Hepatocyte (in vitro differentiated cells): ENCODE measurements at places on chromosomes 1 and 21. TPM values are rescaled to one million over a fixed set of nuclear protein-coding genes. Genes with fewer than 3 reads are reported as not detected.
A peak's percentile ranks its signal among the peaks of the same experiment; 100 is the strongest.

DNA sequence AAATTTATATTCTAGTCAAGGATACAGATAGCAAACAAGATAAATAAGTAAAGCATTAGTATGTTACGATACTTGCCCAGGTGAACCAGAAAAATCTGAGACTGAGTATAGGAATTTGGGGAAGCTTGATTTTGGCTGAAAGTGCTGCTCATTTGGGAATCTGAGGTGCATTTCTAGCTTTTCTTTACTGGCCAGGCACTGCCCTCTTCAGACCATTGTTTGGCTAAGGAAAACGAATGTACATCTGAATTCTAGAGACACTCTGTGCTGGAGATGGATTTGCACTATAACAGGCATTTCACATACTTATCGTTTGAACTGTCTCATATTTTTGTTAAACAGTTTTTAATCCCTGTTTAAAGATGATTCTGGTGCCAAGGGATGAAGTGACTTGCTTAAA, 23.4 kb downstream of the ARID1A start:
- H3K4me1 ChIP-seq = peaks cover 48% of the 10 kb centered on the region
- no peaks in the 10 kb centered on the region for H3K27me3 ChIP-seq
- no peak overlapping the region for H3K4me3 ChIP-seq
- peak overlapping the region; percentile 1 for H3K27ac ChIP-seq
- H3K36me3 ChIP-seq = no peaks in the 10 kb centered on the region
- no peak for DNase-seq

DNA sequence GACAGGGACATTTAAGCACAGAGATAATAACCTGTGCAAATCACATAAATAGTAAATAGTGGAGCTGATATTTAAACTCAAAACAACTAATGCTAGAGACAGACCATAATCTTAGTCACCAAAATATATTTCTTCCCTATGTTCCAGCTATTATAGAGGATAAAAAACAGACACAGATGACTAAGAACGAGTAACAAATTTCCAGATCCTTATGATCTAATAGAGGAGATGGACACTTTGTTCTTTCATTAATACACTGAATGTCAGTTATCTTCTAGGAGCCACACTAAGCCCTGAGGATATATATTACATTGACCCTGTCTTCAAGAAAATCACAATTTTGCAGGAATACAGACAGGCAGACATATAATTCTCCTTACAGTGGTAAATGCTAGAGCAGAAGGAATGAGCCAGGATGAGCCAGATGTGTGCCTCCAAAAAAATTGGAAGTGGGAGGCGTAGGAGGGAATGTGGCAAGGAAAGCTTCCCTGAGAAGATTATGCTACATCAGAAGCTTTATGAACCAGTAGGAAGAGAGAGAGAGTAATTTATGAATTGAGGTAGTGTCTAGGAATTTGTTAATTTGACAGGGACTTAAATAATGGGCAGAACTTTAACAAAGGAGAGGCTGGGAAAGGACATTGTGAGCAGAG, 395.4 kb upstream of the BEND5 start:
- no peak for DNase-seq
- no peaks in the 10 kb centered on the region for H3K36me3 ChIP-seq
- H3K4me3 ChIP-seq = no peak overlapping the region
- H3K27me3 ChIP-seq = no peaks in the 10 kb centered on the region

DNA sequence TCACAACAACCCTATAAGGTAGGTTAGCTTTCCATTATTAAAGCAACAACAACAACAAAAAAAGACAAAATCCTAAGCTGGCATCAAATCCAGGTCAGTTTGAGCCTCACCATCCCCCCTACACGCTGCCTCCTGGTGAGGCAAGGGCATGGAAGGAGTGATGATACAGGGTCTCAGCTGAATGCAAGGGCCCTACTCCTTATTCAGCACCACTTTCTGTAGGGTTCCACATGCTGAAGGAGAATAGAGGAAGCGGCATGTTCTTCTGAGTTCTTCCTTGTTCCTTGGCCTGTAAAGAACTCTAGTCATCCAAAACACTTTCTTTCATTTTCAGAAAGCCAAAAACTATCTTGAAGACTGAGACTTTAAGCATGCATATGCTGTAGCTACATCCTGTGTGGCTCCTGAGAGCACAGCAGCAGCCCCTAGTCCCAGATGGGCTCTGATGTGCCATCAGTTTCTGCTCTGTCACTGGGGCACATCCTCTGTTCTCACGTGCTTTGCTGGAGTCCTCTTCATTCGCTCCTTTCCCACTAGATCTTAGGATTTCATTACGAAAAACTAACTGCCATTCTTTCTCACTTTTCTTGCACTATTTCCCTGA, 6.2 kb downstream of the ILDR2 start:
- H3K27me3 ChIP-seq = peaks cover 62% of the 10 kb centered on the region
- no peaks in the 10 kb centered on the region for H3K4me1 ChIP-seq
- no peaks in the 10 kb centered on the region for H3K36me3 ChIP-seq
- H3K4me3 ChIP-seq = no peak overlapping the region
- H3K27ac ChIP-seq = no peak overlapping the region
- DNase-seq = no peak

DNA sequence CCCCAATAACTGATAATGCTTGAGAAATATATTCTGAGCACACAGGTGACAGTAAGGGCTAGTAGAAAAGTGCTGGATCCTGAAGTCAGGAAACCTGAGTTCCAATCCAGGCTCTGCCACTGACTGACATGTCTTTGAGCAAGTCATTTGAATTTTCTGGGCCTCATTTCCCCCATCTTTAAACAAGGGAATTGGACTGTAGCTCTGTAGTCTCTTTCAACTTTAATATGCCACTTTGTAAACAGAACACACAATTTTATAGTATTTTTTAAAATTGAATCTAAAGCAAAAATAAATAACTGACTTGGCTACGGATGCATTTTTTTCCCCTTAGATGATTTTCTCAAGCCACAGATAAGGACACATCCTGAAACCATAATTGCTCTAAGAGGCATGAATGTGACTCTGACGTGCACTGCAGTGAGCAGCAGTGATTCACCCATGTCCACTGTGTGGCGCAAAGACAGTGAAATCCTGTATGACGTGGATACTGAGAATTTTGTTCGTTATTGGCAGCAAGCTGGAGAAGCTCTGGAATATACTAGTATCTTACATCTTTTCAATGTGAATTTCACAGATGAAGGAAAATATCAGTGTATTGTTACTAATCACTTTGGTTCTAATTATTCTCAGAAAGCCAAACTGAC, 37.0 kb downstream of the LRIG2 start:
- H3K27me3 ChIP-seq = no peaks in the 10 kb centered on the region
- DNase-seq = peak; percentile 35
- H3K27ac ChIP-seq = peak overlapping the region; percentile 59
- H3K36me3 ChIP-seq = no peaks in the 10 kb centered on the region
- no peaks in the 10 kb centered on the region for H3K4me1 ChIP-seq

Gene HCN3
- total RNA-seq = 1.5 and 4.3 TPM in 2 replicates

Gene DENND1B
- total RNA-seq = 17.9 and 18.6 TPM in 2 replicates

GRCh38 chr1:36161641-36162531, 5.9 kb downstream of the MAP7D1 start:
- H3K36me3 ChIP-seq = no peaks in the 10 kb centered on the region
- no peaks in the 10 kb centered on the region for H3K27me3 ChIP-seq
- peaks cover 41% of the 10 kb centered on the region for H3K4me1 ChIP-seq
- DNase-seq = peak; percentile 73
- no peak overlapping the region for H3K4me3 ChIP-seq
- peak overlapping the region; percentile 91 for H3K27ac ChIP-seq

Gene NECAP2
- total RNA-seq = 51.8 and 55.2 TPM in 2 replicates

DNA sequence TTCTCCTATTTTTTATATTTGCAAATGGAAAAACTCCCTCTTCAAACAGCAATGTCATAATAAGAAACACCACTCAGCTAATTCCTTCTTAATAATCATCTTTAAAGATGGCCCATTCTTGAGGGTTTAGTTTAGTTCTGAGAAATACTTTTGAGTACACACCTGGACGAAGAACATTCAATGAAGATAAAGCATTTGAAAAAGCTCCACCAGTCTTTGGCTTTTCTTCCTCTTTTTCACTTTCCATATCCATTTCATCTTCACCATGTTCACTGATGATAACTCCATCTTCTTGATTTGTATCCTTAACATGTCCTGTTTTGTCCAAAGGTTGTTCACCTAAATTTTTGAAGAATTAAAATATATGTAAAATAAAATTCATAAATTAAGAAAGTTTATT, 7.4 kb downstream of the PAXBP1 start:
- H3K27ac ChIP-seq = no peak overlapping the region
- H3K36me3 ChIP-seq = no peaks in the 10 kb centered on the region

DNA sequence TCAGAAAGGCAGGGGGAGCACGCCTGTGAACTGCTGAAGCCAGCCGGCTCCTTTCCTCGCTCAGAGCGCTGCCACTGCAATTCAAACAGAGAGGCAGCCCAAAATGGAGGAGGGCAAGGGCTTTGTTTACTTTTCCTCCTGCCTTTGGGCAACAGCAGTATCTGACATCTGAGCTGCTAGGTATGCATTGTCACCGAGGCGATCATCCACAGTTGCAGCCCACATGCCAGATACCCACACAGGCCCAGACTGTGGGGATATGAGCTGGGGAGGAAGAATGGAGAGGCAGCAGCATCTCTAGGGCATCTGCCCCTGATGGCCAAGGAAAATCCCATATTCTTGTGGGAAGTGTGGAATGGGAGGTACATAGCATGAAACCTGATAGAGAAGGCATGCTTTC, 357.1 kb downstream of the BARHL2 start:
- DNase-seq = no peak
- no peak overlapping the region for H3K4me3 ChIP-seq
- H3K36me3 ChIP-seq = no peaks in the 10 kb centered on the region
- no peak overlapping the region for H3K27ac ChIP-seq
- H3K4me1 ChIP-seq = no peaks in the 10 kb centered on the region

DNA sequence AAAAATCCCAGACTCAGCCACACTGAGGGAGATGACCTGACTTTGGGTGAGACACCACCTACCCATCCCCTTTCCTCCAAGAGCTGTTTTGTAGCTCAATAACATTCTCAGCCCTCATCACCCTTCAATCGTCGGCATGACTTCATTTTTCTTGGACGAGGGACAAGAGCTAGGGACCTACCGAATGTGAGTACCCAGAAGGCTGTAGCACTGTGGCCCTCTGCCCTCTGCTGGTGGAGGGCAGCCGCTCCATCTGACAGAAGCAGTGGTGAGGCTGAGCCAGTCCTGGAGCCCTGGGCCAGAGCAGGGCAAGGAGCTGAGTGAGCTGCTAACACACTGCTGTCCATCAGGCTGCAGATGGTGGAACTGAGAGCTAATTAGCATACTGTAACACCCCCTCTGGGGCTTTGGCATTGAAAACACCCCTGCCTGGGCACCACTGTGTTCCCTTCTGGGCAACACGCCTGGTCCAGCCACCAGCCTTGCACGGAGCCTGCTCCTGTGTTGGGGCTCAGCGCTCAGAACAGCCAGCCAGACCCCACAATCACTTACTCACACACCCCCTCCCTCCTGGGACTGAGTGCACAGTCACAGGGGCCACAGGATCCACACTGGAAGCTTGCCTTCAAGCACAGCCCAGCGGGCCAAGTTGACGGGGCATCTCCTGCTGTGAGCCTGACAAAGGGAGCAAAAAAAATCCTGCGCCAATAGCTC, 18.3 kb upstream of the ALPL start:
- H3K27ac ChIP-seq = no peak overlapping the region
- no peaks in the 10 kb centered on the region for H3K27me3 ChIP-seq
- H3K4me3 ChIP-seq = no peak overlapping the region
- H3K36me3 ChIP-seq = no peaks in the 10 kb centered on the region

Gene KDF1
- 10.5 and 18.1 TPM in 2 replicates for total RNA-seq
